ENCODE measurements at places on chromosomes 5 and 9.

- DNase-seq: peak; percentile 7
These were observed 19.8 kb downstream of the IL12B start for GRCh38 chr5:159310511-159310910.

- DNase-seq: no peak
These were observed 215.1 kb upstream of the RFX3 start for GRCh38 chr9:3740690-3741419.

- no peak for DNase-seq
These were observed 253.9 kb downstream of the CEMIP2 start for GRCh38 chr9:71514344-71514975.

- no peak for DNase-seq
These were observed 2.0 kb downstream of the SPINK7 start for GRCh38 chr5:148314187-148314586.

- DNase-seq: no peak
These were observed 84.5 kb downstream of the ERMP1 start for GRCh38 chr9:5748438-5748837.

DNA sequence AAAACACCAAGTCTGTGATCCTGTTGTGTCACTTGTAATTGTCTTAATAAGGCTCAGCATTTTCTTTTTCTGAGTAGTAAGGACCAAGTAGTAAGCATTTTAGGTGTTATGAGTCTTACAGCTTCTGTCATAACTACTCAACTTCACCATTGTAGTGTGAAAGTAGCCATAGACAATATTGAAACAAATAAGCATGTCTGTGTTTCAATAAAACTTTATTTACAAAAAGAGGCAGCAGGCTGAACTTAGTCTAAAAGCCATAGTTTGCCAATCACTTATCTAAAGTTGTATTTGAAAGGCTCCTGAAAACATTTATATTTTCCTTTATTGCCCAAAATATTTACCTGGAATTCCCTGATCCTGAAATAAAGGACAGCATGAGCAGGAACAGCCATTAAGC lies 796.1 kb downstream of the CDH12 start:
- DNase-seq: no peak

DNA sequence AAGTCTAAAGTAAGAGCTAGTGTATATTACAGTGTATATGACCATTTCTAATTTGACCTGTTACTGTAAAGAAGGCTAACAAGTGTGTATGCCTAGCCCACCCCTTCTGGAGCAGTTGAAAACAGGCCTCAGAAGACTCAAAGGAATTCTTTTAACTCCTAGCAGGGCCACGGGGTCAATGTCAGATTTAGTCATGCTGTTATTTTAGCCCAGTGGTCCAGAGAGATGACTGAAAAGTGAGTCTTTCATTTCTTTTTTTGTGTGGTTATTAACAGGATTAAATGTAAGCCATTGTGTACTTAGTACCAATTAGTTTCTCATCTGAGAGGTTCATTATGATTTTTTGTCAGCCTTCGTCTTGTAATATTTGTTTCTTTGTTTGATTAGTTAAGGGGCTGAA lies 24.4 kb downstream of the ZCCHC7 start:
- DNase-seq: no peak

DNA sequence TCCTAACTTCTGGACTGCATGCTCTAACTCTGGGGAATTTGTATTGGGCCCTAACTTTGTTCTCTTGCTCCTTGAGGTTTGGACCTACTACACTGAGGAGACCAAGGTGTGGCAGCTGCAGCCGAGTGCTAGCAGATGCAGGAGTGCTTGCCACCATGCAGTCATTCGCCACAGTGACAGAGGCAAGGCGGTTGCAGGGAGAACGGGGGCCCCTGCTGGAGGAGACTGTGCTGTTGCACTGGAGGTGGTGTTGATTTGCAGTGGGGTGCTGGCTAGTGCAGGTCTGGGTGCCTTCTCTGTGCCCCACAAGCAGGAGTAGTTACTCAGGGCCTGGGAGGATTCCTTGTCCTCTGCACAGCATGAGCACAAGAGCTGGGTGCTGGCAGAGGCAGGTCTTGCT lies 22.4 kb upstream of the DIRAS2 start:
- DNase-seq: no peak

DNA sequence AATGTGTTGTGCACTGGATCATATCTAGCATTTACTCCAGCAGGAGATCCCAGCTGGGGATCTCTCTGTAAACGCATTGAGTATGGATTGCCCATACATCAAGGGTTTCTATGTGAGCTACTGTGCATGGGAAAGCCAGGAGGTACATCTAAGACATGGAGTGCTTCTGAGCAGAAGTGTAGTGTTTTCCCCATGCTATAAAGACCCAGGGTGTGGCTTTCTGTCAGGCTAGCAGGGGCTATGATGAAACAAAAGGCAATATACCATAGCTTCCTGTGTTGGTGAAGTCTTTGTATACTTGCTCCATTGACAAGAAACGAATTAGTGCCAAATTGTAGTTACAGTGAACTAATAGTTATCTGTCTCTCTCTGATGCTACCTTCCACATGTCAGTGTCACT lies 329.3 kb upstream of the TLE4 start:
- DNase-seq: no peak

DNA sequence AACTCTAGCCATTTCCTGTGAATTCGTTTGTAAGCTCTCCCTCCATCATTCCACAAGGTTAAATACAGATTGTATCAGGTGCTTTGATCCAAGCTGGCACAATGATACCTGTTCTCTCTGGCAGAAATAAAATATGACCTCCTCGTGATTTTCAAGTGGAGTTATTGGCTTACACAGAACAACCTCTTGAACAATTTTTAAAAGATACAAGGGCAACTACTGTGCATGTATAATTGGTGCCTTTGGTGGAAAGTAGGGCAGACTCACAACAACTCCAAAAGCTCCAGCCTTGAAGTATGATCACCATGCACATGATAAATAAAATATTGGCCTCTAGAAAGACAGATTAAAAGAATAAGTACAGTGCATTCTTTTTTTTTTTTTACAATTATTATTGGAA lies 106.0 kb downstream of the SEMA6A start:
- no peak for DNase-seq

DNA sequence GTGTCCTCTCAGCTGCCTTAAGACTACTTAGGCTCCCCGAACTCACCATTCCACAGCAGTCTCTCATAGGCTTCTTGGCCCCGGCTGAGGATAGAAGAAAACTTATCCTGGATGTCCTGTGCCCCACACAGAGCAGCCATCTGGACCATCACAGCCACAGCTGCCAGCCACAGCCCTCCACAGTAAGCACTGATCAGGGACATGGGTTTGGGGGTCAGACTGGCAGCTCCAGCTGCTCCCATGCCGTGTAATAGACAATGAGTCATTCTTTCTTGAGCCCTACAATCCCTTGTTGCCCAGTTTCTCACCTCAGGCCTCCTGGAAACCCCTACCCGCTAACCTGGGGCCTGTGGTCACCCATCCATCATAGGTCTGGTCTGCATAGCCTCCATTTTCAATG lies 5.7 kb downstream of the CREB3 start:
- DNase-seq: no peak

GRCh38 chr9:105887679-105888078 lies 193.3 kb downstream of the TMEM38B start:
- DNase-seq: no peak

DNA sequence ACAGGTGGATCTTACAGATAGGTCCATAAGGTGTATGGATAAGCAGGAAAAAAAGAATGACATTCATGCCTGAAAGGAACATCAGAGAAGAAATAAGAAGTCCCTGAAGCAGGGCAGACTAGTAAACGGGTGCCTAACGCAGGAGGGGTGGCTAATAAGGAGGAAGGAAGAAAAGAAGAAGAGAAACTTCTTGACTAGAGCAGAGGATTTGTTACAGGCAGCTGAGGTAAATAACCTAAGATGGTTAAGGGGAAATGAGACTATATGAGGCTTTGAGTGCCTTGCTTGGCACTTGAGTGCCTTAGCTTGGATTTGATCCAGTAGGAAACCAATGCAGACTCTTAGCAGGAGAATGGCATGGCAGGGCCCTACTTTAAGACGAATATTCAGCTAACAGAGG lies 313.5 kb upstream of the PDE4D start:
- no peak for DNase-seq
